Activated naive CD4-positive, alpha-beta T cell treated with anti-CD3 and anti-CD28 coated beads, Interleukin-2, amount 50 U/mL, for 72 hours (primary cell): ENCODE measurements at places on chromosomes 11 and 22. TPM values are rescaled to one million over a fixed set of nuclear protein-coding genes. Genes with fewer than 3 reads are reported as not detected.

Gene SIAE
- total RNA-seq = 7.6 TPM

Gene TMA7B
- 2.5 TPM for total RNA-seq

- DNase-seq = no peak
Measured at GRCh38 chr11:116694349-116694725, 78.5 kb downstream of the BUD13 start.

GRCh38 chr11:34987617-34988016 is 71.2 kb downstream of the PDHX start:
- no peak for DNase-seq

GRCh38 chr11:116309446-116309845 is 463.3 kb downstream of the BUD13 start:
- no peak for DNase-seq

DNA sequence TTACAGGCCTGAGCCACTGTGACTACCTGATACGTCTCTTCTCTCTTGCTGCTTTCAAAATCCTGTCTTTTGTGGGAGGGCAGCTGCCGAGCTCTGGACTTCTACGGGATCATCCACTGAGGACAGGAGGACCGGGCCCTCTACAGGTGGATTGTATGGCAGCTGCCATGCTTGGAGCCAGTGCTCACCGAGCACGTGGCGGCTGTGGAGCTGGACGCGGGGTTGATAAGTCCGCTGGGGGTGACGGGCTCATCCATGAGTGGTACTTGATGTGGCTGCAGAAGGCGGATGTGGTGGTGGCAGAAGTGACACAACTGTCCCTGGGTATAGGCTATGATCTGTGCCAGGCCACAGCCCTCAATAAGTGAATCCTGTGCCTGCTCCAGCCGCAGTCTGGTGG is 1.8 kb upstream of the CYP2D6 start:
- DNase-seq = no peak

Gene FERMT3
- 142 TPM for total RNA-seq
